ENCODE measurements at places on chromosomes 3 and 15.
A peak's percentile ranks its signal among the peaks of the same experiment; 100 is the strongest.

GRCh38 chr15:30962079-30962478 lies 29.3 kb downstream of the MTMR10 start:
- no peak for DNase-seq

DNA sequence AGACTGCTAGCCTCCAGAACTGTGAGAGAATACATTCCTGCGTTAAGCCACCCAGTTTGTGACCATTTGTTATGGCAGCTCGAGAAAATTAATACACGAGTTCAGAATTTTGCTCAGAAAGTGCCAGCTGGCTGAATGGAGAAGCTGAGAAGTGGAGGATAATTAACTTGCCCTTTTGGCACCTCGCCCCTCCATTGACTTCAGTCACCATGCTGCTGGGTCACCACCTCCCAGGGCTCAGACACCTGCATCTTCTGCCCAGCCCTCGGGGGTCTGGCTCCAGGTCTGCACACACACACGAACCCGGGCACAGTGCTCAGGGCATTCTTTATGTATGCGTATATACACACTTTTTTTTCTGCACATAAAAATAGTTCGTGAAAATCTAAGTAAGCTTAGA lies 32.0 kb downstream of the AMOTL2 start:
- no peak for DNase-seq

DNA sequence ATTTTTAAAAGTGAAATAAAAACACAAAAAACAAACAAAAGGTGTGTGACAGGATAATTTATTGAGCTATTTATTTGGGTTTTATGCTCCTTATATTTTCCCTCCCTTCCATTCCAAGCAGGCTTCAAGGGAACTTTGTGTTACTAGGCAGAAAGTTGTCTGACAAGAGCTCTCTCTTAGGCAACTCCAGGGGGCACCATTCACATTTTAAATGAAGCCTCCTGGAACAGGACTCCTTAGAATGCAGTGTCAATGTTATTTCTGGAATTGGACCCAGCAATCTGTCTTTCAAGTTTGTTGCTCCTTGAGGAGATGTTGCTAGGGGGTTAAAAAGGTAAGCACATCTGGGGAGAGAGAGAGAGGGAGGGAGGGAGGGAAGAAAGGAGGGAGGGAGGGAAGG lies 5.4 kb upstream of the RFX7 start:
- no peak for DNase-seq

DNA sequence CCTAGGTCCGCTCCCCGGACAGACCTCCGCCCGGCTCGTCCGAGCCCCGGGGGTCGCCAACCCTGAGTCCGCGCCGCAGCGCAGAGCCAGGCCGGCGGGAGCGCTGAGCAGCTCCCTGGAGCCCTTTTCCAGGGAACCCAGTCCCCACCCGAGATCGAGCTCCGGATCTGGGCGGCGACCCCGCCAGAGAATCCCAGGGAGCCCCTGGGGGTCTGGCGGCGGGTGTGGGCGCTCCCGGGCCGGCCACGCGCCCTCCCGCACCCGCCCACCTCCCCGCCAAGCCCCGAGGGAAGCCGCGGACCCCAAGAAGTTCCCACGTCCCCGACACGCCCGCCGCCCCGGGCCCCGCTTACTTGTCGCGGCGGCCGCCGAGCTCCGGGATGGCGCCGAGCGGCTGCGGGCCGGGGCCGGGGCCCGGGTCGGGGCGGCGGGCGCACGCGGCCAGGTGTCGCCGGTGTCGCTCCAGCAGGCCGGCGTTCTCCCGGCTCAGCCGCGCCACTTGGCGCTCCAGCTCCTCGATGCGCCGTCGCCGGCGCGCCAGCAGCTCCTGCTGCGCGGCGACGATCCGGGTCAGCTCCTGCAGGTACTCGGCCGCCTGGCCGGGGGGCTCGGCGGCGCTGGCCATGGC lies 137.7 kb downstream of the NUP210 start:
- no peak for DNase-seq

DNA sequence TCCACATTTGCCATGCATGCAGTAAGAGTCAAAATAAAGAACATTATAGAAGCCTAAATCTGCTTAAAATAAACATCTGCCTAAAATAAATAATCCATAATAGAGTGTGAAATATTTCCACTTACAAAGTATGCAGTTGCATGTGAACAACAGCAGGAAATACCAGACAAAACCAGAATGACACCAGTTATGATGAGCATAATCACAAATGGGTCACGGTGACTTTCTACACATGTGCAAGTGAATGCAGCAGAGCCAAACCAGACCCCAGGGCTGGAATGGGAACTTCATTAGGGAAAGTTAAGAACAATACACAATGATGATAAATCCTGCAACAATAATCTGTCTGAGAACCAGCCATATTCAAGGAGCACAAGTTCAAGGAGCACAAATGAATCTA lies 615.5 kb downstream of the ROBO2 start:
- no peak for DNase-seq

- no peak for DNase-seq
Observed at GRCh38 chr3:17118771-17119170, 234.0 kb downstream of the PLCL2 start.

- DNase-seq: no peak
Observed at GRCh38 chr15:94421706-94422105, 190.3 kb downstream of the MCTP2 start.

- DNase-seq: no peak
Observed at GRCh38 chr15:98077186-98077585, 116.7 kb downstream of the ARRDC4 start.

- no peak for DNase-seq
Observed at GRCh38 chr15:63978511-63979261, 67.6 kb downstream of the DAPK2 start.

- no peak for DNase-seq
Observed at GRCh38 chr15:65819563-65819960, 27.5 kb upstream of the DENND4A start.

GRCh38 chr3:66825375-66825774 lies 172.7 kb upstream of the KBTBD8 start:
- DNase-seq: no peak

GRCh38 chr3:7695049-7695448 lies 806.6 kb upstream of the LMCD1 start:
- DNase-seq: no peak

- no peak for DNase-seq
Observed at GRCh38 chr3:83500422-83500821, 1458.4 kb upstream of the CADM2 start.

- no peak for DNase-seq
Observed at GRCh38 chr15:41278319-41278718, 47.3 kb downstream of the CHP1 start.

- DNase-seq: peak; percentile 83
Observed at GRCh38 chr15:75452865-75453702, 1.6 kb upstream of the SIN3A start.

- no peak for DNase-seq
Observed at GRCh38 chr3:20574746-20575145, 388.7 kb upstream of the SGO1 start.

Data from activated CD4-positive, alpha-beta T cell treated with anti-CD3 and anti-CD28 coated beads, Interleukin-2, amount 50 U/mL, for 48 hours (primary cell).